Esophagus squamous epithelium (tissue), 5 donors: ENCODE measurements at places on chromosomes 6 and 20.

GRCh38 chr6:42704937-42705374 is 17.4 kb downstream of the PRPH2 start:
- DNase-seq = no peak

GRCh38 chr6:157867155-157867559 is 44.1 kb downstream of the SNX9 start:
- DNase-seq = no peak

- DNase-seq = no peak
These were observed 45.2 kb upstream of the NHSL1 start for GRCh38 chr6:138544501-138544900.

- peak; percentile 32 for DNase-seq
These were observed at the start of gene PIGT for GRCh38 chr20:45415822-45416637. Gene PIGT (plus strand): TSS chr20:45416141. CDS start chr20:45416157, 16 bp downstream.

DNA sequence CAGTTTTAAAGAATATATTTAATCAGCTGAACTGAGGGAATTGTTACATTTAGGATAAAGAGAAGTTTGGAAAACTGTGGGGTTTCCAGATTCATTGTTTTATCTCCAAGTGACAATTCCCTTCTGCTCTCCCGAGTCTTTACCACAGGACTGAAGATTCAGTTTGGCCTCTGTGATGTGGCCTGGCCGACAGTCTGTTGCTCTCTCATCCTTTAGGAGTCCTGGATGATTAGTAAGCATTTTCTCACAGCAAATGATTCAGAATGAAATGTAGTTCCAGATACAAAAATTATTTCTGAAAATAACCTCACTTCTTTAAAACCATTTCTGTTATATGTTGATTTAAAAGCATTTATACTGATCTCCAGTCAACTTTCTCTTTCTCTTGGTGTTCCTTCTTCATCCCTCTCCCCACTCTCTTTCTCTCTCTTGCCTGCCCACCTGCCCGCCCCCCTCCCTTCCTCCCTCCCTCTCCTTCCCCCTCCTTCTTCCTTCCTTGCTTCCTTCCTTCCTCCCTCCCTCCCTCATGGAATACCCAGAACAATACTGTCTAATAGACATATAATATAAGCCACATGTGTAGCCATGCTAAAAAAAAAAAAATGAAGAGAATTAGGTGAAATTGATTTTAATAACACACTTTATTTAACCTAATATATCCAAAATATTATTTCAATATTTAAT is 254.9 kb downstream of the PRL start:
- no peak for DNase-seq

DNA sequence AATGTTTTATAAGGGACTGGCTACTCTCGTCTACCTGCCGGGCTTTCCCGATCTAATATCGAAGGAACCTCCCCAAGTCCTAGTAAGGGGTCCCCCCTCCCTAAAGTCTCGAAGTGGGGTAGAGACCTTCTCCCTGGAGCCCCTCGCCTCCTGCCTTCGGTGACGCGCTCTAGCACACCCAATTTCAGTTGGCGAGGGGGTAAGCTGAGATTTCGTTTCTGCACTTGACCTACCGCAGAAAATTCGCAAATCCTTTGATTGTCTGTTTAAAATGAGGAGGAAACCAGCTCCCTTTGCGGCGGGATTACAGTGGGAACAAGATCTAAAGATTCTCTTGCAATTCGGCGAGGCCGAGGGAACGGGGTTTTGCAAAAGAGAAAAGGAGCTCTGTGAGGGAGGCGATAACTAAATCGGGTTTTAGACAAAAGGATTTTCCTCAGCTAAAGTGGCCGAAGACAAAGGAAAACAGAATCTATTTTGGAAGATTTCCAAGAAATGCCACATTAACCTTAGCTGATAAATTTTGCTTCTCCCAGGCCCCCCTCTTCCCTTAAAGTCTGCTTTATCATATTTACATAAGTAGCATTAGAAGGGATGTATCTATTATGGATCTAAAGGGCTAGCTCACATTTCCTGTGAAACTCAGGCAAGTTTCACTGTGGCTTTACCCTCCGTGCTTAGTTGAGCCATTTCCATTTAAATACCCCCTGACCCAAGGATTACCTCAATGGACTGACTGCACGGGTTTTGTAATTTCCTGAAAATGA is 8.4 kb downstream of the SIM1 start:
- DNase-seq = no peak

- no peak for DNase-seq
These were observed 117.3 kb downstream of the OPRM1 start for GRCh38 chr6:154156135-154156896.

- no peak for DNase-seq
These were observed 31.6 kb upstream of the RGS17 start for GRCh38 chr6:153162646-153163045.

DNA sequence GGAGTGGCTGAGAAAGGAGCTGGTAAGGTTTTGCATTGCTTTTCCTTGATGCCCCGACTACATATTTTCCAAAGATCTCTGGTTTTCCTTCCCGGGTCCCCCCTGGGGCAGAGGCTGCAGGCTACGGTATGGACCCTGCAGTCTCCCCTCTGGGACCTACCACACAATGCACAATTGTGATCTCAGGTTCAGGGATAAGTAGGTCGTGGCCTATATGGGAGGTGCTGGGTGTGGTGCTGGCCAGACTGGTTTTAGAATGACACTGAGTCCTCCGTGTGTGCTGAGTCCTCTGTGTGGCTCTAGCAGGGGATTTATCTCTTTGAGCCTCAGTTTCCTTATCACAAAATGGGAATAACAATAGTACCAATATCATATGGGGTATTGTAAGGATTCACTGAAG is 376 bp downstream of the C20orf202 start:
- no peak for DNase-seq
